Lung (tissue), 17 donors: ENCODE measurements at places on chromosomes 3 and 15.

DNA sequence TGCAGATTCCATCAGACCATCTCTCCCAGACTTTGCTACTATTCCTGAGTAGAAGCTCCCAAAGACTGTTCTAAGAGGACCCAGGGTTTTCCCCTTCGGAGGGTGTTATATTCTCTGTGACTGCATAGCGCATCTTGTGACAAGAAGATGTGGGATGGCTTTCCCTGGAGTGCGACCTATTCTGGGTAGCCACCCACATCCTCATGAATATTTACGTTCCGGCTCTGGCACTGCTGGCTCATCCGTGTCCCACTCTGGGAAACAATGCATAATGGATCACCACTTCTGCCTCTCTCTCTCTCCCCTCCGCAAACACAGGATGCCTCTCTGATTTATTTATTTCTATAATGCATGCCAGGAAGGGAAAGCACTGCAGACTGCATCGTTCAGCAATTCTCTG, 166.1 kb downstream of the PYDC2 start:
- DNase-seq = peak; percentile 50

- DNase-seq = no peak
Observed at GRCh38 chr3:13157986-13158385, 84.8 kb upstream of the IQSEC1 start.

DNA sequence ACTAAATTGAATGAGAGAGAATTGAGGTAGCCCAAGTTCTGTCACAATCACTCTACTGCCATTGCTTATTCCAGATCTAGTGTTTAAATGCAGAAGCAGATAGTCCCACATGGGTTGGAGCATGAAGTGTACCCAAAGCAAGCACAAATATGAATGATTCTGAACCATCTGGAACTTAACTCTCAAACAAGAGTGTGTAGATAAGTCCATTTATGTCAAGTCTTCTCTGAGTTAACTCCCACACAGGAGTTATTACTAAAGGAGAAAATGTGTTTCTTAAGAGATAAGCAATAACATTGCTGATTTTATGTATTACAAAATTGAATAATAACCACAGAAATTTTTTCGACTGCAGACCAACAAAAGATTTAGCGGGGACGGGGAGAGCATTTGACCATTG, 33.6 kb downstream of the PAQR9 start:
- DNase-seq = no peak

DNA sequence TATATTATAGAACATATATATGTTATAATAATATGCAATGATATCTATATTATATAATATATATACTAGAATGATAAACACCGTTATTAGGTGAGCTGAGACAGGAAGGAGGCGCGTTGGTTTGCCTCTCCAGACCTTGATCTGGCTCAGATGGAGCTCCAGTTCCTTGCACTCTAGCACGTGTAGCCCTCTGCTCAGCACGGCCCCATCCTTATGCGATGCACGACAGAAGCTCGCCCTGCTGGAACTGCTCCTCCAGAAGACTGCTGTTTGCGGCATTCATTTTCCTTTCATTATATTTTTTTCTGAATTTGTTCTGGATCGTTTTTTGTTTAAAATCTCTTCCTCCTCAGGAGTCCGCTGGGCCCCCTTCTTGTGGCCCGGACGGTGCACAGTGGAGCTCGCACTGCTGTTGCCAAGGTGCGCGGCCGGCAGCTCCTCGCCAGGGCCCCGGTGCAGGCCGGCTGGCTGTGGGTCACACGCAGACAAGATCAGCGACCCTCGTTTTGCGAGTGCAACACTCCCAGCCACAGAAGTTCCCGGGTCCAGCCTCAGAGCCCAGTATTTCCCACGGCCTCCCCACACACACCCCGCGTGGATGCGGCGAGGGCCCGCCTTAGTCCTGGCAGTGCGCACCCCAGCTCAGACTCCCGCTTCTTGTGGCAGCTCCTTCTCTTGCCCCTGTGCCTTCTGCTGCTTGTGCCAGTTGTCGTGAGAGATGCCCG, 112.2 kb downstream of the CHL1 start:
- no peak for DNase-seq

DNA sequence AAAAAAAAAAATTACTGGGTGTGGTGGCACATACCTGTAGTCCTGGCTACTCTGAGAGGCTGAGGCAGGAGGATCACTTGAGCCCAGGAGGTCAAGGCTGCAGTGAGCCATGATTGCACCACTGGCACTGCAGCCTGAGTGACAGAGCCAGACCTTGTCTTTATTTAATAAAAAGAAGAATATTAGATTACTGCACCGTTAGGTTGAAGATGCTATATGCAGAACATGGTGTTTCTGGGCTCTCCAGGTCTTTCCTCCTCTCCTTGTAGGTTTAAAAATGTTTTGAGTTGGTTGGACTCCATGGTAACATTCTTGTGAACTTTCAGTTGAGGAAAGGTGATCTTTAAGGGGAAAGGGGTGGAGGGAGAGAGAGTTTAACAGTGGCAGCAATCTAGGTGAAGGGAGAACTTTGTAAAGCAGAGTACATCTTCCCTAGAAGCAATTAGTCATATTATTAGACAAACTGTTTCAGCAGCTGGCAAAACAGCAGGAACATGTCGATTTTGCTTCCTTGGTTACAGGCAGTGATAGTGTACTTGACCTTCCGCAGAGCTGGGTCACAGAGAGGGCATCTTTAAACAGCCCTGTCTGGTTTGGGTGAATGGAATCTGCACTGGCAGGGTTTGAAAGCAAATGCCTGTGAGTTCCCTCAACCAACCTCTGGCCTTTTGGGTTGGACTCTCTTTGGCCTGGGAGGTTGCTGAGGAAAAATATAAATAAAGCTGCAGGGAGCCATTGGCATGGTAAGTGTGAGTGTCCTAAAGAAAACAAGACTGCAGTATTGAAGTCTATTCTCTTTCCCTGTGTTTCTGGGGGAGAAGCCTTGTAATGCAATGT, 42.8 kb downstream of the NR2C2 start:
- peak; percentile 62 for DNase-seq

- DNase-seq = peak; percentile 40
Observed at GRCh38 chr3:128492671-128493569, at the start of gene GATA2. Gene GATA2, minus strand, starts transcription at chr3:128493201. Its CDS starts 6,170 bp downstream, at chr3:128487031.

DNA sequence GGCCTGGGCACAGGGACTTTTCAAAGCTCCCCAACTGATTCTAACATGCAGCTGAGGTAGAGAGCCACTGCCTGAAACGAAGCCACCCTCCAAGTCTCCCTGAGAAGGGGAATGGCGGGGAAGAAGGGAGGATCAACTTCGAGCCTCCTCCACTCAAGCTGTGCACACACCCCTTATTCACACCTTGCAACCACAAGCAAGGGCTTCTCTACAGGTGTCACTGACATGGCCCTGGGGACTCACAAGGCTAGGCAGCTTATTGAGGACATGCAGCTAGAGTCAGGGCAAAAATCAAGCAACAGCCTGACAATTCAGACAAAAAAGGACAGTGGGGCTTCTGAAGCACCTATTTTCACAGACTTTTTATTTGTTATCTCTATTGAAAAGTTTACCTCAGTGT, 85.2 kb downstream of the SNRK start:
- no peak for DNase-seq

DNA sequence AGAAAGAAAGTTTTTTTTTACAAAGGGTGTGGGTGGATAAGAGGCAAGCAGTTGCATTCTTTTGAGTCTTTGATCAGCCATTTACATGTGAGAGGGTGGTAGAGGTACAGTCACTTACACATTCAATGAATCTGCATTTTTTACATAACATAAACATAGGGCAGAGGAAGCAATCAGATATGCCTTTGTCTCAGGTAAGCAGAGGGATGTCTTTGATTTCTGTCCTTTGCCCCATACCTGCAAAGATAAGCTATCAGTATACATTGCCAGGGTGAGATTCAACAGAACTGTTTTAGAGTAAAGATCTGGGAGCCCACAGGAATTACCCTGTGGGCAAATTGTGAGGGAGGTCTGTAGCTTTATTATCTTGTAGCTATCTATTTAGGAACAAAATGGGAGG, 5.4 kb upstream of the PPP1R2 start:
- no peak for DNase-seq

DNA sequence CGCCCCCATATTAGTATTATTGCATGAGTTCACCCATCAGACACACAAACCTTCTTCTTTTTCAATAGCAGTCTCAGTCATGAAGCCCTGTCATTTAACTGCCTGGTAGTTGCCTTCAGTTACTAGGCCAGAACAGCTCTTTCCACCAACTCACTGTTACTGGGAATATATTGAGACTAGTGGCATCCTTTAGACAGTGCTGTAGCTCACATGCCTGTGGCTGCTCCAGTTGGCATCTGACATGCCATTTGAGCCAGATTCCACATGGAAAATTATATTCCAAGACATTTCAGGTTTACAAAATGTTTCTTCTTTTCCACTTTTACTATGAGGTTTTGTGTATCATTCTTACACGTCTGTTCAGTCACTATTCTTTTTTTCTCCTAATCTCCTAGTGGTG, 146.1 kb downstream of the GHSR start:
- no peak for DNase-seq

- peak; percentile 83 for DNase-seq
Observed at GRCh38 chr3:59006634-59007517, 42.9 kb downstream of the CFAP20DC start.

GRCh38 chr15:99247062-99247461, 2.3 kb downstream of the TTC23 start:
- DNase-seq = no peak

GRCh38 chr3:63970631-63971475, 52.4 kb downstream of the PSMD6 start:
- peak; percentile 56 for DNase-seq

DNA sequence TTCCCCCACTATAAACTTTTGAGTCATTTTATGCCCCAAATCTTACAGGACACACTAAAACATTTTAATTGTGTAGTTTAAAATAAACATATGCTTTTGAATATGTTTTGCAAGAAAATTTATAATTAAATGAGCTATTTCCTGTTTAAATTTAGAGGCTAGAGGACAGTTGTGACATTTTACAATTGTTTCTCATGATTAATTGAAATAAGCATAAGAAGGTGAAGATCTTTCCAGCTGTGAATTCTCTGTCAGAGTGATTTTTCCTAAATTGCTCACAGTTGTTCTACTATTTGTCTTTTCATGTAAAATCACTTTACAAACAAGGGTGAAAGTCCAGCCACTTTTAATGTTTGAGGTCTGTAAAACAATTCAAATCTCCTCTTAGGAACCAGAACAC, 892.3 kb downstream of the CADM2 start:
- DNase-seq = no peak

DNA sequence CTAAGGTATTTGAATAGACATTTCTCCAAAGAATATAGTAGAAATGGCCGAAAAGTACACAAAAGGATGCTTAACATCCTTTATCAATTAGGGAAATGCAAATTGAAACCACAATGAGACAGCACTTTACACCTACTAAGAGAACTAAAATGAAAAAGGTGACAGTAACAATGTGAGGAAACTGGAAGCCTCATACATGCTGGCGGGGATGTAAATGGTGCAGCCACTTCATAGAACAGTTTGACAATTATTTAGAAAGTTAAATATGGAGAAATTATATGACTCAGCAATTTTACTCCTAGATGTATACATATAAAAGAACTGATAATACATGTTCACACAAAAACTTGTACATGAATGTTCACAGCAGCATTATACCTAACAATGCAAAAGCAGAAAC, 13.4 kb downstream of the SPICE1 start:
- no peak for DNase-seq

DNA sequence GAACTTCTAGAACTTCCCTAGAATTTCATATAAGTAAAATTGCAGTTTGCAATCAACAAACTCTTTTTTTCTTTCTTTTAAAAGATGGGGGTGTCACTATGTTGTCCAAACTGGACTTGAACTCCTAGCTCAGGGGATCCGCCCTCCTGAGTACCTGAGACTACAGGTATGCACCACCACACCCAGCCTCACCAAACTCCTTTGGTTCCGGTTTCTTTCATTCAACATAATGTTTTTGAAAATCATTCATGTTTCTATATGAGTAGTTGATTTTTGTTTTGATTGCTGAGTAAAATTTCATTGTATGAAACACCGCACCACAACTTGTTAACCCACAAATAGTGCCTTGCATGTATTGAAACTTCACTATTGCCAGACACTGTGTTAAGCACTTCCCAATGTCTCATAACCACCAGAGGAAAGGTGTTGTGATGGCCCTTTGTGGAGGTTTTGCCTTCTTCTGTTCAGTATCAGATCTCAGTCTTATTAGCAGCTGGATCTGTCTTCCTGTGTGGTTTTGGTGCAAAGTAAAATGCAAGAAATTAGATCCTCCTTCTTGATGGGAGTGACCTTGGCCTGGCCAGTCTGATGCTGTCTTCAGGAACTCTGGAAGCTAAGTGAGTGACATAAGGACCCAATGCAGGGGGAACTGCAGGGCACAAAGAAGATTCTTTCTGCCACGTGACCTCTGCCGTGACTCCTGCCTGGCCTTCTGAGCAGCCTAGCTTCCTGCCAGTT, 78.8 kb upstream of the UBE2E1 start:
- DNase-seq = no peak

- DNase-seq = peak; percentile 58
Observed at GRCh38 chr3:111541911-111542483, at the start of gene CD96. Gene CD96, plus strand, starts transcription at chr3:111542197. Its CDS starts 52 bp downstream, at chr3:111542249.

- DNase-seq = no peak
Observed at GRCh38 chr3:128532012-128532983, 39.3 kb upstream of the GATA2 start.

- DNase-seq = no peak
Observed at GRCh38 chr3:183868796-183869195, 15.9 kb downstream of the PARL start.

- DNase-seq = no peak
Observed at GRCh38 chr15:83110381-83110780, 2.9 kb downstream of the TM6SF1 start.
